Fibroblast of skin of right biceps (primary cell): ENCODE measurements at places on chromosomes 12 and 14.

GRCh38 chr14:103448097-103448496 lies 62.9 kb downstream of the MARK3 start:
- DNase-seq = no peak

GRCh38 chr12:101299346-101299745 lies 19.4 kb downstream of the UTP20 start:
- no peak for DNase-seq

- DNase-seq = peak; percentile 54
These were observed 136.7 kb downstream of the PDE3A start for GRCh38 chr12:20505056-20505455.

DNA sequence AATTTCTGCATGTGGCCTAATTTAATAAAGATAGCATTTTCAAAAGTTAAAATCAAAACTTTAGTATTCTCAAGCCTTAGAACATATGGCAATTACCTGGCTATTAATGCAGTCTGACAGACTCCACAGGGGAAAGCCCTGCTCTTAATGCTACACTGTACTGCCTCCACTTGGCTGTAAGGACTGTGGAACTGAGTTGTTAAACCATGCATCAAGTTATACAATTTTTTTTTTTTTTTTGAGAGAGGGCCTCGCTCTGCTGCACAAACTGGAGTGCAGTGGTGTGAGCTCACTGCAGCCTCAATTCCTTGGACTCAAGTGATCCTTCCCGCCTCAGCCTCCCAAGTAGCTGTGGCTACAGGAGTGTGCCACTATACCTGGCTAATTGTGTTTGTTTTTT lies 19.0 kb upstream of the NDUFA12 start:
- no peak for DNase-seq

DNA sequence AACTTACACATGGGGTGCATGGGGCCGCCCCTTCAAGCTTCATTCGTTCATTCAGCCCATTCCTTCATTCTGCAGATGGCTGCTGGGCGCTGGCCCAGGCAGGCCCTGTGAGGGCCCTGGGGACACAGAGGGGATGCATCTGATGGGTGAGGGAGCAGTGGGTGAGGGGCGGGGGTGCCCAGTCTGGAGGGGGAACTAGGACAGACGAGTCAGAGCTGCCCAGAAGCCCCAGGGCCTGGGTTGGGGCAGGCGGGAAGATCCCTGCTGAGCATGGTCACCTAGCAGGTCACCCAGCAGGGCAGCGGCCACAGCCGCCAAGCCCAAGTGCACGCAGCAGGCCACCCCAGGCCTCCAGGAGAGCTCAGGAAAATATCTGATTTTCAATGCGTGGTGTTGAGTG lies 14.1 kb downstream of the TRMT61A start:
- DNase-seq = no peak

DNA sequence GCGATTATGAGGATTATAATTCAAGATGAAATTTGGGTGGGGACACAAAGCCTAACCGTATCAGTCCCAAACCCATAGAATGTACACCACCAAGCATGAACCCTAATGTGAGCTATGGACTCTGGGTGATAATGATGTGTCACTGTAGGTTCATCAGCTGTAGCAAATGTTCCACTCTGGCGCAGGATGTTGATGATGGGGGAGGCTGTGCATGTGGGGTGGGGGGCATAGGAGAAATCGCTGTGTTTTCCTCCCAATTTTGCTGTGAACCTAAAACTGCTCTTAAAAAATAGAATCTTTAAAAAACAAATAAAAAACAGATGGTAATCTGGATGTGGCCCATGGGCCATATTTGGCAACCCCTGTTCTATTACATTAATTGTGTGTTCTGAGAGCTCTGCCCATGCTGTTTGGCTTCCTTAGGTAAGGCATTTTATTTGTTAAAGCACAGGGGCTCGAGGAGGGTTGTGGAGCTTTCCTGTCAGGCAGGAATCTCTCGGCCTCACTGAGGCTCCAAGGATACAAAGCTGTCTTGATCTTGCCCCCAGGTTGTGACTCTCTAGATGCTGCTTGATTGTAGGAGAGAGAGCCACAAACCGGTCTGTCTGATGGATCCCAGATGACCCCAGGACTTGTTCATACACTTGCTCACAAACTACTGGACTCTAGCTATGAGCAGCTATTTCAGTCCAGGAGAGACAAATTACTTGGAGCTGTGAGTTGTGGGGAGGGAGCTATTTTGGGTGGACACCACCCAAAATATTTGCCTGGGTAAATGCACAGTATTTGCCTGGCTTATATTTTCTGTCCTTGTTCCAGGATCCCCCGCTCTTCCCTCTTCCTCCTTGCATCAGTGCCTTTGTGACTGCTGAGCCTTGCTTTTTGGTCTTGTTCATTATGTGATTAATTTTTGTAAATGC lies 340.2 kb downstream of the MED13L start:
- no peak for DNase-seq
